ENCODE measurements at places on chromosomes 6 and 20. TPM values are rescaled to one million over a fixed set of nuclear protein-coding genes. Genes with fewer than 3 reads are reported as not detected.
A peak's percentile ranks its signal among the peaks of the same experiment; 100 is the strongest.

Gene FNDC11
- polyA plus RNA-seq: 1.5 TPM

Gene RAB5IF
- polyA plus RNA-seq: 212 TPM

DNA sequence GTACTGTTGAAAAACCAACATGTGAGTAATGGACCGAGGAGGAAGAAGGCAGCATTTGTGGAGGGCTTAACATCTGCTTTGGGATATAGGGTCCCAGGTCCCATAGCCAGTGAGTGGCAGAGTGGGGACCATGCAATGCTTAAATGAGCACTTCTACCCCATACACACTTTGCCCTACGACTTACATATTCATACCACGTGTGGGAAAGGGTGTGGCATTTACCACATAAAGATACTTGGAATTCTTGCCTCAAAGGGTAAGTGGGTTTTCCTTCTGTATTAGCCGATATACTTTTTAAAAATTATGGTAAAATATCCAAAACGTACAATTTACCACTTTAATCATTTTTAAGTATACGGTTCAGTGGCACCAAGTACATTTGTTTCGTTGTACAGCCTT is 199.3 kb downstream of the BACH2 start:
- no peak overlapping the region for H3K4me3 ChIP-seq
- DNase-seq: no peak
- H3K36me3 ChIP-seq: no peaks in the 10 kb centered on the region
- H3K4me1 ChIP-seq: peaks cover 44% of the 10 kb centered on the region
- no peaks in the 10 kb centered on the region for H3K27me3 ChIP-seq

DNA sequence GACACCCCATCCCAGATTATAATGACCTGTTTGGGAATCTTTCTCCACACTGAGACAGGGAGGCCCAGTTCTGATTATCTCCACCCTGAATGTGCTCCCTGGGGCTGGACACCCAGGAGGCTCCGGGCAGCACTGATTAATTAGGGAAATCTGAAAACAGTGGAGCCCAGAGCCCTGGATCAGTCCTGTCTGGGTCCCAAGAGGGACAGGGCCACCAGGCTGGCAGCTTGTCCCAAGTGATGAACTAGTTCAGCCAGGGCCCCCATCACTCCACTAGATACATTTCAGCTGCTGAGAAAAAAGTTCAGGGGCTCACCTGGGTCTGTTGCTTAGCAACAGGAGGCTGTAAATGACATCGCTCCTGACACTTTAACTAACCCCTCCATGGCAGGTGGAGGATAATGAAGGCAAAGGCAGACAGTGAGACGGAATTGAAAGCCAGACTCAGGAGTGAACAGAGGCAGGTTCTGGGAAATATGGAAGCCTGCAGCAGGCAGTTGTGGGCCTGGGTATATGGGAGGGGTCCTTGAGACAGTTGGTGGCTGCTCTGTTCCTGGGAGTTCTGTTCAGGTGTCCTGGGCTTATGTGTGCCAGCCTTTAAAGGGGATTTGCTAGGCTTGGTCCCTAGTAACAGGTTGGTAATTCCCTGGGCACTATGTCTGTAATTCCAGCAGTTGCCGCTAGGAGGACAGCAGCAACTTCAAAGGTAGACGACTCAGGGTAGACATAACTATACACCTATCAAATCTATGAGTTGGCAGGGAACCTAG is 78.3 kb upstream of the CTNNBL1 start:
- H3K4me1 ChIP-seq: no peaks in the 10 kb centered on the region
- no peak overlapping the region for H3K27ac ChIP-seq
- peaks cover 4% of the 10 kb centered on the region for H3K27me3 ChIP-seq
- no peak overlapping the region for H3K4me3 ChIP-seq
- DNase-seq: peak; percentile 36

- H3K27ac ChIP-seq: no peak overlapping the region
- no peak for DNase-seq
- H3K4me1 ChIP-seq: no peaks in the 10 kb centered on the region
- H3K4me3 ChIP-seq: no peak overlapping the region
- H3K27me3 ChIP-seq: no peaks in the 10 kb centered on the region
Measured at GRCh38 chr6:2296781-2297180, 51.4 kb upstream of the GMDS start.

DNA sequence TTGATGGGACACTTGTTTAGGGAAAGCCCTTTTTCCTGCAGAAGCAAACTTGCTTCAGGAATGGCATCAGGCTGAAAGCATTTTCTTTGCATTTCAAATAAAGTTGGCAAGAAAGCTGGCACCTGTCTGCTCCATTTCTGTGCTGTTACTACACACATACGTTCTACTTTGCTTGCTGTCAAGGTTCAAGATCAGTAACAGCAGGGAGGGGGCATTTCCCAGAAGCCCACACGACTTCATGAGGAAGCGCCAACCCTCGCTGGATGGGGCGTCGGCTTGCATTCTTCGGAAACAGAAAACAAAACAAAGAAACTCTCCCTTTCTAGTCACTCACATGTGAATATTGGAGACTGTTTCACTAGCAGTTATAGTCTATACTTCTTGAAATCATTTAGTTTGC is 46.4 kb downstream of the AKAP12 start:
- no peak overlapping the region for H3K4me3 ChIP-seq
- no peaks in the 10 kb centered on the region for H3K27me3 ChIP-seq
- H3K36me3 ChIP-seq: no peaks in the 10 kb centered on the region

DNA sequence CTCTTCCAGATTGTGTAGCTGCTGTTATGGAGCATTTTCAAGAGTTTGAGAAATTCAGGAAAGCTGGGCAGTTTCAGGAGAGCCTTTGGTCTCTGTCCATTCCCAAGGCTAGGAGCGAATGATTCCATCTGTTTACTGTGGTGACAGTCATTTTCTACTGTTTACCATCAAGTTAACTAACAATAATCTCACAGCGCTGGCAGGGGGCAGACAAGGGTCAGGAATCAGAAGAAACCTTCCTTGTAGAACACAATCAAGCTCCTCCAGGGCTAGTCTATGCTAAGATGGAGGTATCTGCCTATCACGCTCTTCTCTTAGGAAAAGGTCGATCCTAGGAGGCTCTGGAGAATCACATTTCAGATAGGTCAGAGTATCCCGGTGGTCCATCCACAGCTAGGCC is 293.9 kb downstream of the KIF16B start:
- H3K27me3 ChIP-seq: no peaks in the 10 kb centered on the region
- no peaks in the 10 kb centered on the region for H3K4me1 ChIP-seq
- no peaks in the 10 kb centered on the region for H3K36me3 ChIP-seq
- no peak for DNase-seq
